Tongue (tissue), 3 donors: ENCODE measurements at places on chromosomes 7 and 10.

GRCh38 chr7:23226844-23227450, 19.6 kb upstream of the GPNMB start:
- no peak for DNase-seq

- no peak for DNase-seq
These were observed 108.1 kb downstream of the EEPD1 start for GRCh38 chr7:36261019-36261754.

- peak; percentile 5 for DNase-seq
These were observed 10.9 kb downstream of the PNPLA8 start for GRCh38 chr7:108515013-108515412.

GRCh38 chr10:99374972-99375371, 45.8 kb downstream of the CNNM1 start:
- no peak for DNase-seq

DNA sequence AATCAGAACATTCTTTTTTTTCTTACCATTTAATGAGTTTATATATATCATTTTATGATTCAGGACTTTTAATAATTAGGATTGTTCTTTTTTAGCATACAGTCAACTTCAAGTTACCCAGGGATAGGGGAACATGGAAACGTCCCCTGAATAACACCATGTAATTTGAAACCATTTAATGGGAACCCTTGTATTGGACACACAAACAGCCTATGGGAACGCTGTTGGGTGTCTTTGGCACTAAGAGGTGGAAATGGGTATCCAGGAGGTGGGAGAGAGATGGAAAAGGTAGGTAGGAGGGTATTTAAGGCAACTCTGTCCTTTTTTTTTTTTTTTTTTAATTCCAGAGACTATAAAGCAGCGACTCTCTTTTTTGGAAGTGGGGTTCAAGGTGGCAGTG, 2.6 kb downstream of the LUC7L2 start:
- no peak for DNase-seq

GRCh38 chr7:79979437-79979836, 155.2 kb upstream of the GNAI1 start:
- DNase-seq, result no peak

DNA sequence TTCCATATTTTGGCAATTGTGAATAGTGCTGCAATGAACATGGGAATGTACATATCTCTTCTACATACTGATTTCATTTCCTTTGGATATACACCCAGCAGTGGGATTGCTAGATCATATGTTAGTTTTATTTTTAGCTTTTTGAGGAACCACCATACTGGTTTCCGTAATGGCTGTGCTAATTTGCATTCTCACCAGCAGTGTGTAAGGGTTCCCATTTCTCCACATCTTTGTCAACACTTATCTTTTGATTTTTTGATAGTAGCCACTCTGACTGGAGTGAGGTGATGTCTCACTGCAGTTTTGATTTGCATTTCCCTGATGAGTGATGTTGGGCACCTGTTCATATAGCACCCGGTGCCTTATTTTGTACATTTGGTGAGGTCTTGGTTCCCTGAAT, 519.6 kb downstream of the REEP3 start:
- no peak for DNase-seq

- no peak for DNase-seq
These were observed 29.4 kb upstream of the CDH23 start for GRCh38 chr10:71367271-71367670.

GRCh38 chr7:6934981-6935380, 108.9 kb upstream of the CCZ1B start:
- no peak for DNase-seq

DNA sequence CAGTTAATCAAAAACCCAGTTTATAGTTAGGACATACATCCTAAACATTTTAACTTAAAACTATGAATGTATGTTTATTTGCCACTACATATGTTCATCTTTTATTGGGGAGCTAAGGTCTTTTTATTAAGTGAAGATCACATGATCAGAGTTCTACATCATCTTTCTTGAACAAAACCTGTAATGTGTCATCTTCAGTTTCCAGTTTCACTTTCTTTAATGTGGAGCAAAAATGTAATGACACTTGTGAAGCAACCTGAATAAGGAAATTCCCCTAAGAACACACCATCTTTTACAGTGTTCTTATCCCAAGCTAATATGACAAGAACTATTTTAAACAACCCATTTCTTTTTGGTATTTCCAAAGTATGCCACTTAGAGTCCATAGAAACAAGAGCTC, 166.7 kb upstream of the BET1 start:
- no peak for DNase-seq

DNA sequence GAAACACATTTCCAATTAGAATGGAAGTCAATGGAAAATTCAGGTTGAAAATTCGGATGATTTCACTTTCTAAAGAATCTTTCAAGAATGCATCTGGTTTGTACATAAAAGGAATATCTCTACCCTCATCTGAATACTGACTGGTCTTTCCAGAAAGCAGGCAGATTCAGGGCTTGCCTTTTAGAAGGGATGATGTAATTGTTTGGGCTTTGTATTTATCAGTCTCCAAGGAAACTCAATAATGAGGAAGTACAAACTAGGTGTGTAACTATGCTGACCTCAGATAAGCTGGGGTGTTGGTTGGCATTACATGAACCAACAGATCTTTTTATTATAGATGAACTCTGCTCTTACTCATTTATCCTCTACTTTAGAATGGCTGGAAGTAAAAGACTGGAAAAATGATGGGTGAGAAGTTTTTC, 24.1 kb downstream of the PDLIM1 start:
- DNase-seq, result peak; percentile 56

DNA sequence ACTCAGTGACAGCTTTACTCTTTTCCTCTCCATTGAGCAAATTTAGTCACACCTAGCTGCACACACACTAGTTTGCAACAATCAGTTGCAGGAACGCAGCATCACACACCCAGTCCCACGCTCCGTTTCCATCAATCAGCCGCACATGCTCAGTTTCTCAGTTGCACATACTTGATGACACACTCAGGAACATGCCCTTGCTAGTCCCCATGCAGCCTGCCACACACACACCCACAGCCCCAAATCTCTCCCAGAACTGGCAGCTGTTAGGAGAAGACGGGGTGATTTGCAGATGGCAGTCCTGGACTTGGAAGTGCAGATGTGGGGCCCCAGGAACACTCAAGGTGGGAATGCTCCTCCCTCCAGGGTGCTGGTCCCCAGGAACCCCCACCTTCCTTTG, 7.7 kb downstream of the LBX1 start:
- peak; percentile 51 for DNase-seq

- DNase-seq, result no peak
These were observed 244.8 kb downstream of the KCNMA1 start for GRCh38 chr10:77392851-77393250.

DNA sequence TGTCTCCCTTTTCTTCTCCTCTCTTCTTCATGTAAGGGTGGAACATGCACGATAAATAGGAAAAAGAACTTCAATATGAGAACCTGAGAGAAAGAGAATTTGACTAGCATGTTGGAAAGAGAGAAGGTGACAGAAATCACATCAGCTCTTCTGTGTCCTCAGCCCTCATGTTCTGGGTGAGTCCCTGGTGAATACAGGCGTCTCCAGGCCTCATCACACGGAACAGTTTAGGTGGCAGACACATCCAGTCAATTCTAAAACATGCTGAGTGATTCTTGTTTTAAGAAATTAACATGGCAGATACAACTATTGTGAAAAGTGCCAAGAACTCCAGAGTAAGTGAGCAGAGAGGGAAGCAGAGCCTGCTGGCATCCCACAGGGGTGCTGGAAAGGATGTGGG, 96.1 kb downstream of the FAM107B start:
- no peak for DNase-seq

- DNase-seq, result peak; percentile 29
These were observed 279.4 kb downstream of the TNS3 start for GRCh38 chr7:47302560-47302959.

- DNase-seq, result no peak
These were observed 25.5 kb downstream of the GNA12 start for GRCh38 chr7:2818653-2819052.

- DNase-seq, result no peak
These were observed 1014.6 kb downstream of the GATA3 start for GRCh38 chr10:9069136-9069535.

DNA sequence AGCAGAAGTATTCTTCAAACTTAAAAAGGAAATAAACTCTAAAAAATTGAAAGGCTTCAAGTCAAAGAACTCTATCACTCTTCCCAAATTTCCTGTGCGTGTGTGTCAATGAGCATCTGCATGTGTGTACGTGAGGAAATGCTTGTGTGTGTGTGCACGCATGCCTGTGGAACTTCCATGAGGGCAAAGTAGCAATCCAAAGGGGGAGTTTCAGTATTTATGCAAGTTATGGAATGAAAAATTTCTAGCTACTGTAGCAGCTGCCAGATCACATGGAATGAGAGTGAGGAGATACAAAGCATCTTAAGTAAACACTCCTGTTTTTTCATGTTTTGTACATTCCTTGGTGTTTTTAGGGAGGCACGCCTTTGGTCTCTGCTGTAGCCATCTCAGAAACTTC, 152.6 kb downstream of the RAPGEF5 start:
- no peak for DNase-seq

DNA sequence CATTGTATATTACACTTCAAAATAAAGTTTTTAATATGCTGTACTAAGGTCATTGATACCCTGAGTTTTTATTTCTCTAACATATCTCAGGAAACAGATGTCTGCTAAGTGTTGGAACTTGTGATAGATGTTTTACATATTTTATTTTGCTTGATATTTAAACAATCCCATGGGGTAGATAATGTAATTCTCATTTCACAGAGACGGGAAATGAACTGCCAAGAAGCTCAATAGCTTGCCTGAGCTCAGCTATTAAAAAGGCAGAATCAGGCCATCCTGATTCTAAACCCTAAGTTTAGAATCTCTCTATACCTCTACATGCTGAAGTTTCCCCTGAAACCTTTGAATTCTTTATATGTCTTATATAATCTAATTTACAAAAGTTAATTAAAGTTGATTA, 126.3 kb downstream of the LRRC18 start:
- no peak for DNase-seq

GRCh38 chr10:121493521-121493920, 104.7 kb downstream of the FGFR2 start:
- DNase-seq, result no peak

- DNase-seq, result no peak
These were observed 102.4 kb downstream of the SMURF1 start for GRCh38 chr7:99041526-99041925.

- no peak for DNase-seq
These were observed 9.8 kb downstream of the CDHR1 start for GRCh38 chr10:84204122-84204521.

DNA sequence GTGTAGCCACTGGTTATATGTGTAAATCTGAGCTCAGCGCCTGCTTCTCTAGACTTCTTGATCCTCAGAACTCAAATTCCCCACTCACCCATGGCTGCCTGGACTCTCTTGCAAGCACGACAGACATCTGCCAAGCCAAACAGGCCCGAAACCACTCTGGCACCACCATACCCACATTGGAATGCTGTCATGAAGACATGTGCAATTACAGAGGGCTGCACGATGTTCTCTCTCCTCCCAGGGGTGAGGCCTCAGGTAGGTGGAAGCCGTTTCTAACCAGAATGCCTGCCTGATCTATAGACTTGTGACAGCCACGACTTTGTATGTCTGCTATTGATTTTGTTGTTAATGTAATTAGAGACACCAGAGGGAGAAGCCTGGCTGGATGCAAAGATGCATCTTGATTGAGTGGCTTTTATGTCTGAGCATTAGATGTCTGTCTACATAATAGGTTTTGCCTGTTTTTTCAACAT, 4.0 kb downstream of the BAMBI start:
- peak; percentile 13 for DNase-seq

- DNase-seq, result no peak
These were observed 12.8 kb upstream of the WIPF3 start for GRCh38 chr7:29793507-29793906.

DNA sequence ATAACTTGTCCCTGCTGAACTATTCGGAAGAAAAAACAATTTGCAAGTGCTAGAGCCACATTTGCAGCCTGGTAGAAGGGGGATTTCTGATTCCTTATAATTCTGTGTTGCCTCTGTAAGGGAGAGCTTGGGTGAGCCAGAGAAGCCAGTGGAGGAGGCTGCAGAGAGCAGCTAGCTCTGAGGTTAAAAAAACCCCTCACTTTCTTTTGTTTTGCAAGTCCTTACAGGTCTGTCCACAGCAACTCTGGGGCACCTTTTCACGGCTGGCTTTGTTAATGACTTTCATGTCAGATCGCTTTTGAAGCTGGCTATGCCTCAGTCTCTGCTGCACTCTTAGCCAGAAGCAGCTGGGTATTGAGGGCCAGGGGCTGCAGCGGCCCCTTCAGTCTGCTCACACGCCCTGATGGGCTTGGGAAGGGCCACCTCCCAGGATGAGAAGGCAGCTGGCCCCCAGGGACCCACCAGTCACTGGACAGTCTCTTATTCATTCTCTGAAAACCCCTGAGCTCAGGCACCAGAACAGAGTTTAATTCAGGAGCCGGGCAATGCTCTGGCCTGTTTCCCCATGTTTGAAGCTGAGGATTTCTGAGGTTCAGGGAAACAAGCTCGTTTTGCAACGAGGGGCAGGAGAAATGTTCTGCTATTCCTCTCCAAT, 30.9 kb downstream of the TRIM8 start:
- peak; percentile 33 for DNase-seq

GRCh38 chr7:132618956-132619305, 42.7 kb upstream of the PLXNA4 start:
- no peak for DNase-seq

DNA sequence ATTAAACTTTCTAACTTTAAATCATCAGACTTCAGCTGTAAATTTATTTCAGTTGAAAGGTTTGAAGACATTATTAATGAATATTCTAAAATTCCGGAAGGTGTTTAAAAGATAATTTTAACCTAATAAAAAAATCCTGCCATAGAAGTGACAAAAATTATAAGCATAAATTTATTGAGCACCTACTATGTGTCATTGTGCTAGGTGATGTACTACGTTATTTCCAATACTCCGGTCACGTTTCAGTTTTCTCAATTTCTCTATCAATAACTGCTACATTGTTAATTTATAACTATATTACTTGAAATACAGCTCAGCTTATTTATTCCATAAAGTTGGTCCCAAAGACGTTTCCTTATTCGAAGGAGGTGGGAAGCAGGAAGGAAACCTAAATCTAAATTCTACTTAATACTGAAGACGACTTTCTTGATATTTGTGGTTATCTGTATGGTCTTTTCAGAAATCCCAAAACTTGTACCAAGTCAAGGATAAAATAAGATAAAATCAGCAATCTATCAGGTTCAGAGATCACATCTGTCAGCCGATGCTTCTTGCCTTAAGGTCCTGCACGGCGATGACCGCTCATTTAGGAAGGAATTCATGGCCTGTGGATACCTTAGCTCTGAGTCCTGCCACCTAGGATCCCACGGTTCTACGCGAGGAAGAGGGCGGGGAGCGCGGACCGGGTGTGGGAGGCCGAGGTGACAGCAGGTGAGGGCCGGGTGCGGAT, 1.2 kb upstream of the ZEB1 start:
- DNase-seq, result no peak

- no peak for DNase-seq
These were observed 41.0 kb downstream of the SCRN1 start for GRCh38 chr7:29948587-29948986.

GRCh38 chr10:71383972-71384687, 12.6 kb upstream of the CDH23 start:
- peak; percentile 65 for DNase-seq
